Stimulated activated CD8-positive, alpha-beta memory T cell treated with anti-CD3 and anti-CD28 coated beads, Interleukin-2, amount 100 ng/mL, for 48 hours (primary cell): ENCODE measurements at places on chromosomes 7 and 10.

DNA sequence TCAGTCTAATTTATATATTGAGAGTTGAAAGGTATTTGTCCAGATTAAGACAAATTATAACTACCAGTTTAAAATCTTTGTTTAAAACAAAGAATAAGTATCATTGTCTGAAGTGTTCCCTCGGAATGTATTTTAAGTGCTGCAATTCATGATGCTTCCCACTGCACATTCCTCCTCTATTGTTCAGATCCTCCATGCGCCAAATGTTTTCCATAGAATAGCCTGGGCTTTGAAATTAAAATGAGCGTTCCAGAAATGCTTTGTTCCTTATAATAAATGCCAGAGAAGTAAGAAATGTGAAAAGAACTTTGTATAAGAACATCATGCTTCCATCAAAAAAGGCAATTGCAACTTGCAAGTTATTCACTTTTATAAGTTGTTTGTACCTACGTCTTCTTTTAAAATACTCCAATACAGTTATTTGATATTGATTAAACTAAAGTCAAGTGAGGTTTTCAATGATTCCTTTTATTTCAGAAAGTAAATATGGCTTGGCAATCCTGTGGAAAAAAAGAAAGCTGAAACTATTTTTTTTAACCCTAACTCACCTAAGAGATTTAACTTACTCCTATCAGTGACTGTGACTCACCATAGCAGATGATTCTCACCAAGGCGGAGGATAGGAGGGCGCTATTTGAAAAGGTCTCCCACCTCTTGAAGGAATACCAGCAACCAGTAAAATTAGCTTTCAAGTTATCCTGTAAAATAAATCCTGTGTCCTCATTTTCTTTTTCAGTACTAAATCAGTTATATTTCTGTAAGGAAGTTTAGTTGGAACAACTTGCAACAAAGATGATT, 85.8 kb downstream of the CTNNA3 start:
- DNase-seq: no peak

DNA sequence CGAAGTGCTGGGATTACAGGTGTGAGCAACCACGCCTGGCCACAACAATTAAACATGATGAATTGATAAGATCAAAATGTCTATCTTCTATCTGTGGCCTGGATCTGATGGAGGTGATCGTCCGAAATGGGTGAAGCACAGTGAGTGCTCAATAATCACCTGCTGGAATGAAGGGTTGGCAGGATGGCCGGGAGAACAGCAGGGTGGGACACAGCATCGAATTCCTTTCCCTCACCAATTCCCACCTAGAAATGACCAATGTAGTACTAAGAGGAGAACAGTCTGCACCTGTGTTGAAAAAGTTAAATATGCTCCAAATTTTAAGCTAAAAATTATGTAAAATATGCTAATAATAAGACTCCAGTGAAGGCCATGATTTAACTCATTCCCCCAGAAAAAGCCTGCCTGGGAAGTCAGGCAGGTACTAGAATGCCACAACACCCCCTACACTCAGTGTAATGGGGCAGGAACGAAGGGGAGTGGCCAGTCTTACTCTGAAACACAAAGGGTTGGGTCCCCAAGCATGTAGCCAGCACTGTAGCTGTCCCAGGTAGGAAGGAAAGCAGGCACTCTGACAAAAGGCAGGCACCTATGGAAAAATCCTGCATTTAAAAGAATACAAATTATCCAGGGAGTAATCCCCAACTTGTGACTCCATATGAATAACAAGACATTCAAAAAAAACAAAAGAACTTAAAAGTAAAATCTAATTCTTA, 110.3 kb downstream of the VPS41 start:
- DNase-seq: no peak

DNA sequence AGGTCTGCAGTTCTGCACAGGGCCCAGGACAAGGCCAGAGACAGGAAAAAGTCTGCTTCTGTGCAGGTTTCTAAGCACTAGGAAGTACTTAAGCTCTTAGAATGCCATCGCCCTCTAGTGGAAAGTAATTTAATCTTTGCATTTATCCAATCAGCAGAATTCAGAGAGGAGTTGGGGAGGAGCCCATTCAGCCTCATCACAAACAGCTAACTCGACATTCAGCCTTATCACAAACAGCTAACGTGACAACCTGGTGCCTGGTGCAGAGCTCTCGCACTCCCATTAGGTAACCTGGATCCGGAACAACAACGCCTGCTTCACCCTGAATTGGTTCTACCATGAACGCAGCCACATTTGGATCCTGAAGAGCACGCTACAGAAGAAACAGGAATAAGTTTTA, 15.2 kb downstream of the OAT start:
- no peak for DNase-seq

GRCh38 chr7:112420236-112420861, 29.9 kb upstream of the IFRD1 start:
- DNase-seq: no peak

GRCh38 chr7:22810843-22811242, 11.8 kb downstream of the TOMM7 start:
- no peak for DNase-seq

DNA sequence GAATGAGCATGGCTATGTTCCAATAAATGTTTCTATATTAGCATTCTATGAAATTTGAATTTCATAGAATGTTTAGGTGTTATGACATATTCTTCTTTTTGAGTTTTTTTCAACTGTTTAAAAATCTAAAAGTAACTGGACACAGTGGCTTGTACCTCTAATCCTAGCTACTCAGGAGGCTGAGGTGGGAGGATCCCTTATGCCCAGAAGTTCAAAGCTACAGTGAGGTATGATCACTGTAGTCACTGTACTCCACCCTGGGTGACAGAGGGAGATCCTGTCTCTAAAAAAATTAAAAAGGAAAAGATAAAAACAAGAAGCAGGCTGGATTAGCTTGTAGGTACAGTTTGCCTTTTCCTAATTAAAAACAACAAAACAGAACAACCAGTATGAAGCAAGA, 95.1 kb downstream of the NRBF2 start:
- DNase-seq: no peak

- DNase-seq: peak; percentile 65
These were observed 95.4 kb upstream of the AFAP1L2 start for GRCh38 chr10:114499630-114500190.

DNA sequence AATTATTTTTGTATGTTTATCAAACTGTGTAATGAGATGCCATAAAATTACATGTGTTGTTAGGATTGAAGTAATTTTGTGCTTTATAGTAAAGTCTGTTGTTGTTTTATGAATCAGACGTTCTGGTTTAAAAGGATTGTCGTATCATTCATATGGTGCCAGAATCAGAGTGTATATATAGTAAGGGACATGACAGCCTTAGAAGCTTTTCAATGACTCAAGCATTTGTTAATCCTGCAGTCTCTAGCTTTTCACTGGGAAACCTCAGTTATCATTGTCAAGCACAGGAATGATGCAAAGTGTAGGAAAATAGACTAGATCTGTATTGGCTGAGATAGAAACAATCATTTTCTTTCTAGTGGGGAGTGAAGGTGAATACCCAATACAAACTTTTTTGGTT, 57.5 kb downstream of the TRRAP start:
- no peak for DNase-seq

GRCh38 chr7:140322759-140323158, 75.6 kb downstream of the SLC37A3 start:
- no peak for DNase-seq

DNA sequence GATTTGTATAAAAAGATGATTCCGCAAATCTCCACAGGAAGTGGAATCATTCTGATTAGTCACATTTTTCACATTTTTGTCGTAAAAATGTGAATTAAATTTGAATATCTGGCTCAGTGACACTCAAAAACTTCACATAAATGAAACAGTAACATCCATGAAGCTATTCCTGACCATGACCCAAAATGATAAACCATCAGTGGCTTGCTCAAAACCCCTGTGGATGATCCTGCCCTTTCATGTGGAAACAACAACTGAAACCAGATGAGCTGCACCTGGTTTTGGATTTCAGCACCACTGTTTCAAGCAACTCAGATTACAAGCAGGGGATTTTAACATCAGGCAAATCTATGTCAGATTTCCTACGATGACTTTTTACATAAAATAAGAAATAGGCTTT, 80.3 kb downstream of the AMPH start:
- DNase-seq: no peak

DNA sequence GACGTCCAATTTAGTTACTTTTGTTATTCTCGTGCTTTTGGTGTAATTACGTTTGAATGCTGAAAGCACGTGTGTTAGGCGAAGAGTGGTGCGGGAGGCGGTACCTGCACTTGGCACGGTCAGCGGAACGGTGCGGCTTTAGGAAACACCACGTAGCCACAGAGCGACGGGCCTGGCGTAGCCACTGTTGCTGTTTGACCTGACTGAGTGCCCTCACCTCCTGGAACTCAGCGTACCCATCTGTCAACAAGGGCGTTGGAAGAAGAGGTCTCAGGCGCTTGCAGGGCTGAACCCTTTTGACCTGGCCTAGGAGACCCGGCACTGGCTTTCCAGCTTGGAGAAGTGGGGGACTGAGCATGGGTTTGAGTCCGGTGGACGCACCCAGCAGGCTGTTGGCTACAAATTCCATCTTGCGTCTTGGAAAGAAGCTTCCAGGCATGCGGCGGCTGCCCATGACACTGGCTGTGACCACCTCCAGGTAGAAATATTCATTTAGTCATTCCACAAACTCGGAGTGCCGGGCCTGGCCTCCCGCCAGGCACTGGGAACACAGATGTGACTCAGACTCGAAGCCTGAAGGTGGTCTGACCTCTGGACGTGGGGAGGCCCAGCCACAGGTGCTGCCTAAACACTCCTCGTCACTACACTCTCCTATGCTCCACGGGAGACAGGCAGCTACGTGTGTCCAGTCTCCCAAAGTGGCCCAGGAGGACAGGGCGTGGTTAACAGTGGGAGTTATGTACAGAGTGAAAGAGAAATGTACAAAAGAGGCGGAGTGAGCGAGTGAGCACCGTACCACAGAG, 22.2 kb downstream of the FAM20C start:
- no peak for DNase-seq

DNA sequence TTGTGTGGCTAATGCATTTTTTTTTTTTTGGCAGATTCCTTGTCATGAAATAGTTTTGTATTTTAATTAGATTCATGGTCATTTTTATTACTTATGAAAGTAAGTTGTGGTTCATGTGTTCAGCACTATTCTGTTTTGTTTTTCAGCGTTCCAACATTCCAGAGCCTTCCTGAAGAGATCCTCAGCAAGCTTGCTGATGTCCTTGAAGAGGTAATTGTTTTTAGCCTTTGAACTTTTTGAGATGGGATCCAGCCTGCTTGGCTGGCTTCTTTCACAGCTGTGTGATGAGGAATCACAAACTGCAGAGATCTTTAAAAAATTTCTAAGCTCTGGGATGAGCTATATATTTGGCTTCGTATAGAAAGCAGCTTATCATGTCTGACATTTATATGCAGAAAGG, 208.0 kb upstream of the CSTF2T start:
- DNase-seq: no peak

GRCh38 chr7:5627745-5628547, 153.5 kb downstream of the RNF216 start:
- no peak for DNase-seq

GRCh38 chr7:142583446-142583845, 165.8 kb upstream of the PRSS1 start:
- no peak for DNase-seq

DNA sequence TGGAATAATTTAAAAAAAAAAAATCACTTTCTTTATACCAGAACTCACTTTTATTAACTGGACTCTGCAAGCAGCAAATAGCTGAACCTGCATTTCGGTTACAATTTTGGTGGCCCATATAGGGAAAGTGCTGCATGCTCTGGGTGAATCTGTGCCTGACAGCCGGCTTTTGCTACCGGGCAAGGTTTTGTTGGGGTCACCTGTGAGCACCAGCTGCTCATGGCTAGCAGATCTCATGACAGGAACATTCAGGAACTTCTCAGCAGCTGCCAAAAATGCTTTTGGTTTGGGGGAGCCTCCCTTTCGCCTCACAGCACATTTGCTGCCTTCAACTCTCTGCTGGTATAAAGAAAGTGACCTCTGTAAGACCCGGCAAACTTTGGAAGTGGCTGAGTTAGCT, 13.2 kb upstream of the CREB3L2 start:
- DNase-seq: no peak

GRCh38 chr7:36390199-36391090, 783 bp downstream of the ANLN start:
- DNase-seq: peak; percentile 59

- no peak for DNase-seq
These were observed 8.4 kb upstream of the TMEM254 start for GRCh38 chr10:80070057-80070456.

GRCh38 chr10:63030536-63030935, 102.6 kb upstream of the NRBF2 start:
- no peak for DNase-seq

DNA sequence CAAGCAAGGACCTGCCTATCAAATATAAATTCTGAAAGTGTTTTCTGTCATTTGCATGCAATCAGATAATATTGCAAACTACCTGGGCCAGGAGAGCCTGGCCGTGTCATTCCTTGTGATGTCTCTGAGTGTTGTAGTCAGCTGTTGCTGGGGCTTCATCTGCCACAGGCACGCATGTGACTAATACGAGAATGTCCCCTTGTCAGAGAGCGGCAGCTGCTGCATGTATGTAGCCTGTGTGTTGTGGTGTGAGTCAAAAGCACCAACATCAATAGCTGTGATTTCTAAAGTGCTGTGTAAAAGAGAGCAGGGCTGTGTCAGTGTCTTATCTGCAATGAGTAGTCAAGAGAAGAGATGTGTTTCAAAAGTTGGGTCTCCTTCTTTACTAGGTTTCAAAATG, 155.4 kb downstream of the POU6F2 start:
- DNase-seq: no peak

DNA sequence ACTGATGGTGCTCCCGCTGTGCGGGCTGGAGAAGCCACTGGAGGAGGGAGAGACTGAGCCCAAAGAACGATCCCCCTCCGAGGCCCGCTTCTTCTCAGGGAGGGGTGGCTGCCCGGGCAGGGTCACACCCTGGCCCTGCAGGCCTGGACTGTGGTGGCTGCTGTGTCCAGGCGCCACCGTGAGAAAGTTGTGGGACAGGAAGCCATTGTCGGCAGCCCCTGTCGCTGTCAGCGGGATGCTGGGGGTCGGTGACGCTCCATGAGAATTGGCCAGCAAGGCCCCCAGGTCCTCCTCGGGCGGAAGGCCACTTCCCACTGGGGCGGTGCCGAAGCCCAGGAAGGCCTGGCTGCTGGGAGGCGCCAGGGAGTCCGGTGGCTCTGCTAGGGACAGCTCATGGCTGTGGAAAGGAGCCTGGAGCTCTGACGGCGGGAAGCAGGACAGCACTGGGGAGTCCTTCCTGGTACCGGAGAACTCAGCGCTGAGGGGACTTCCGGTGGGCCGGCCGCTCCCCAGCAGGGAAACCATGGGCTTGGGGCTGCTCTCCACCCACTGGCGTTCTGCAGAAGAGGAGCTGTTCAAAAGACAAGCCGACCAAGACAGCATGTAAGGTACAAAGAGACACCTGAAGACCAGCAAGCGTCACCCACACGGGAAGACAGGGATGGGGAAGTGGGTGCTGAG, 278.8 kb downstream of the TNS3 start:
- no peak for DNase-seq

- no peak for DNase-seq
These were observed 136.3 kb downstream of the DOCK4 start for GRCh38 chr7:112069879-112070321.
